ENCODE measurements at places on chromosomes 5 and 9. TPM values are rescaled to one million over a fixed set of nuclear protein-coding genes. Genes with fewer than 3 reads are reported as not detected.

IGFBPL1 gene
- total RNA-seq = under 0.01 TPM

DNA sequence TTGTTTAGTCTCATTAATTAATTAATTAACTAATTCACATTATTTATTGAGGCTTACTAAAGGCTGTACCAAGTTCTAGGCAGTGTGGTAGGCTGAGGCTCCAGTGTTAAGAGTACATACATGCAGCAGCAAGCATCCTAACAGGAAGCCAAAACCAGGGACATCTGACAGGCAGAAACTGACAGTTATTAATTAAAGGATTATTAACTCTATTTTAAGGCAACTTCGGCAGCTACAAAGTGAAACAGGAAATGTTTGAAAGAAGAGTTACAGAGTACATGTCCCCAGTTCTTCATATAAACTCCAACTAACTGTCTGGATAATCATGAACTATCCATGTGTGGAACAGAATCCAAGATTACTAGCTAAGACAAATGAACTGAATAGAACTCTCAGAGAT is 39.3 kb upstream of the GABRB2 start:
- no peak for DNase-seq

GRCh38 chr5:43802119-43802518 is 199.1 kb downstream of the NNT start:
- peak; percentile 20 for DNase-seq

DNA sequence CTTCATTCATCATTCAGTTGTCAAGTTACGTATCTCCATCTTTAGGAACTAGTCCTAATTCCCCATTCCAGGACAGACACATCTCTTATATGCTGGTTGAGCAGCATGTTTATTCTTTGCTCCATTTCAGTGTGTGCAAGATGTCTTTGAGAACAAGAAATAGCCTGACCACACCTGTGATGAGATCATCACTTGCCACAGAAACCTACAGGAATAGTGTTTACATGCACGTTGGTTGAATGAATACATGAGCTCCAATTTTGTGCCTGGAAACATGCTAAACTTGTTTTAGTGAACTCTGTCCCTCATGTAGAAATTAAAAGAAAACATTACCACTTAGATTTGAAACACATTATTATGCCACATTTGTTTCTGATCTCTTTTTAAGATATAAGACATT is 489.1 kb downstream of the CDH18 start:
- DNase-seq = no peak

DNA sequence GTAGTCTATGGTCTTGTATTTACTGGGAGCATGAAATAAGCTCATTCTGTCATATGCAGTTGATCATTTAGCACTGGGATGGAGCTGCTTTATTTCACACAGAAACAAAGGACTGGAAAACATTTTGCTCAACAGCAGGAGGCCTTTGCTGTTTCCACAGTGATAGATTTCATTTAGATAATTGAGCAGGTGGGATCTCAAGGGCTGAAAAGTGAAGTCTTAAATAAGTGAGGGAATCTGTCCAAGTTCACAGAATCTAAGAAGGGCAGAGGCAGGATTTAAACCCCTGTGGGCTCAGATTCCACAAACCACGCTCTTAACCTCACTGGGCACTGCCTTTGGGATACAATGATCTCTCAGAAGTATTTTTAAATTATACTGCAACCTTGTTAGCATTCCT is 47.8 kb downstream of the PRLR start:
- no peak for DNase-seq

LMX1B gene
- total RNA-seq = not detected

LRRC19 gene
- not detected for total RNA-seq

DNA sequence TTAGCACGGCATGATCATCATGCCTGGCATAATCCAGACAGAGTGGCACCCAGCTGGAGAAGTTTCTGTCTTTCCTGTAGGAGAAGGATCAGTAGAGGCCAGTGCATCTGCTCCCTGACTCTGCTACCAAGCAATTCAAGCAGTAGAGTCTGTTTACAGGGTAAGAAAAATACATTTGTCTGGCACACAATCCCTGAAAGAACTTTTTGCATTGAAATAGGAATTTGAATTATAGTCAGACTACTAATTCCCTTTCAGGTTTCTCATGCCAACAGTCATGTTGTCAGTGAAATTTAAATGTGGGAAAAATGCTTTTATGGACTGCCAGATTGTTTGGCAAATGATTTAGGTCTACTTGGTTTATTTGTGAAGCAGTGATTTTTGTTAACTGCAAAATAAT is 125.6 kb downstream of the RAB3C start:
- DNase-seq = no peak

- peak; percentile 91 for DNase-seq
Observed at GRCh38 chr5:109105631-109106267, 304.0 kb downstream of the PJA2 start.

LURAP1L gene
- 6.1 TPM for total RNA-seq

DNA sequence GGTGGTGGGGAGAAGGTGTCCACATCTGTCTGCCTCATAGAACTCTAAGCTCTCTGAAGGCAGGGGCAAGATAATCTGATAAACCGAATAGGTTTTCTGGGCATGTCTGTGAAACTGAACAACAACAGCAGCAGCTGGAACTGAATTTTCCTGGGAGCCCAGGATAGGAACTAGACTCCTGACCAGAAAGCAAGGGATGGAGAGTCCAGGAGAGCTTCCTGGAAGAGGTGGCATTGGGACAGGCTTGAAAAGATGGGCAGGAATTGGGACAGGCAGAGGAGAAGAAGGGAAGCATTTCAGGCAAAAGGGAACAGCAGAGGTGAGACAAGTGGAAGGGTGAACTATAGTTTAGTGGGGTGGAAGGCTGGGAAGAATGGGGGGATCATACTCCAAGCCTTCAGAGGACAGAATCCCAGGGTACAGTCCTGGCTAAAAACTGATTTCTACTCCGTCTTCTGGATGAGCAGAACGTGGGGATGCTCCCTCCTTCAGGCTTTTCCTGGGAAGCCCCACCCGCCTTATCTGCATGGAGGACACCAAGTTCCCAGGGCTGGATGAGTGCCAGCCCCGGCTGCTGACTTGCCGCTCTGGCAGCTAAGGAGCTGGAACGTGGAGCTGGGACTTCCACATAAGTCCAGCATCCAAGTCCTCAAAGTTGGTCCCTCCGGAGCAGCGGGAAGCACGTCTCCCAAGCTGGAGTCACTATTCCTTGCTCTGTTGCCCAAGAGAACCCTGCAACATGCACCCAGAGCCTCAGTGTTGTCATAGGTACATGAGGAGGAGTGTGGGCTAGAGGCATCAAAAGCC is 13.9 kb upstream of the KIF12 start:
- peak; percentile 75 for DNase-seq

- no peak for DNase-seq
Observed at GRCh38 chr5:75736273-75736672, 19.0 kb upstream of the POC5 start.

All from IMR-90 (cell line).